ENCODE measurements at places on chromosomes 7 and 10.

GRCh38 chr10:33655921-33656320 lies 321.5 kb upstream of the NRP1 start:
- DNase-seq: no peak

- no peak for DNase-seq
These were observed 224.0 kb upstream of the GRB10 start for GRCh38 chr7:51006483-51007235.

- no peak for DNase-seq
These were observed 247.3 kb upstream of the LYZL1 start for GRCh38 chr10:29041616-29042015.

- no peak for DNase-seq
These were observed 71.7 kb downstream of the AMZ1 start for GRCh38 chr7:2759736-2760097.

- no peak for DNase-seq
These were observed 802 bp upstream of the CDK6 start for GRCh38 chr7:92837000-92837749.

GRCh38 chr10:93867525-93867924 lies 26.3 kb upstream of the SLC35G1 start:
- no peak for DNase-seq

GRCh38 chr7:101560856-101561255 lies 68.2 kb downstream of the MYL10 start:
- no peak for DNase-seq

GRCh38 chr7:45384499-45384898 lies 189.7 kb upstream of the ADCY1 start:
- DNase-seq: no peak

Data from GF-D8 (cell line).